ENCODE measurements at places on chromosomes 12 and 14.
A peak's percentile ranks its signal among the peaks of the same experiment; 100 is the strongest.

DNA sequence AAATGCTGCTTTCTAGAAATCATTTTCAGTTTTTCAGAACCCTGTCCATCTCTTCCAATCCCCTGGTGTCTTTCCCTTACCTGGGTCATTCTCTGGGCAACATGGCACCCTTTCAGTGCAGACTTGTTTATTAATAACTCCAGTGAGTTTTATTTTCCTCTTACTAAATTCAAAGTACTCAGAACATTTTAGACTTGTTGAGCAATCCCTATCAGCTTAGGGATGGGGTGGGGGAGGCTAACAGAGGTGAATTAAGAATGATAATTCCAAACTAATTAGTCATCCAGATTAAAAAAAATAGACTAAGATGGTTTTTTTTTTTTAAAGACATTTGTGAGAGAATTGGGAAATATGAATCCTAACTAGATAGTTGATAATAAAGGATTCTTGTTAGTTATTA, 10.7 kb downstream of the GPRC5A start:
- peak; percentile 41 for DNase-seq

- DNase-seq = no peak
Observed at GRCh38 chr12:22802883-22803630, 178.1 kb downstream of the ETNK1 start.

DNA sequence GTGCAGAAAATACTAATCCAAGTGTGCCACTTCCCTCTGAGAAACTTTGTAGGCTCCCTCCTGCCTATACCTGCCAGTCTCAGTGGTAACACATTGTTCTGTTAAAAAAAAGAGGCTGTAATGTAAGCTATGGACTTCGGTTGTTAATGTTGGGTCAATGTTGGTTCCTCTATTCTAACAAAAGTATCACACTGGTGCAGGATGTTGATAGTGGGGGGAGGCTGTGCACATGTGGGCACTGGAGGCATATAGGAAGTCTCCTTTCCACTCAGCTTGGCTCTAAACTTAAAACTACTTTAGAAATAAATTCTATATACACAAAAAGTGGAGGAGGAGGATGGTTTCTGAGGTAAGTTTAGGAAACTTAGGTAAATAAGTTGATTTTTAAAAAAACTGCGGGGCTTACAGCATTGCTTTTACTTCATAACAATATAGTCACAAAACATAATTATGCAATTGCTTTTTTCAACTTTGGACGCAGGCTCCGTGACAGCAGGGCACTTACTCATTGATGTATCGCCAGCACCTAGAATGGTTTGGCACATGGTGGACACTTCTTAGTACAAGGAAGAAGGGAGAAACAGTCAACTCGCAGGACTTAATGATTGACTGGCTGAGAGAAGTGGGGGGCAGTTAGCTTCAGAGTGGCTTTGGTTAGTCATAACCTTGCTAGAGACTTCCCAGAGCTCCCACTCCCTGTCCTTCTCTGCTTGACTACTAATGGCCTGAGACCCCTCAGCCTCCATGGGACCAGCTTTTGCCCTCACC, 7.9 kb upstream of the NYNRIN start:
- DNase-seq = no peak

DNA sequence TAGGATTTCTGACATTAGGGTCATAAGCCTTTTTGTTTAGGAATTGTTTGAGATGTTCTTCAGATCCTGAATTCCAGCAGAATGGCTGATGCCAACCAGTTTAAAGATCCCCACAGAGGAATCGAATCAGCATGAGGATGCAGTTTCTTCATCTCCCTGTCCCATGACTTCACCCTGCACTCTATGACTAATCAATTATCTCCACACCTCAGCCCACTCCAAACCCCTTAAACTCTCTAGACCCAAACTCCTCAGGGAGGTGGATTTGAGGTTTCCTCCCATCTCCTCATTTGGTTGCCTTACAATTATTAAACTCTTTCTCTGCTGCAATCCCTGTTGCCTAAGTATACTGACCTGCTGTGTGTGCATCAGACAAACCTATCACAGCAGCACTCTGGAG, 86.5 kb upstream of the CRY1 start:
- no peak for DNase-seq

DNA sequence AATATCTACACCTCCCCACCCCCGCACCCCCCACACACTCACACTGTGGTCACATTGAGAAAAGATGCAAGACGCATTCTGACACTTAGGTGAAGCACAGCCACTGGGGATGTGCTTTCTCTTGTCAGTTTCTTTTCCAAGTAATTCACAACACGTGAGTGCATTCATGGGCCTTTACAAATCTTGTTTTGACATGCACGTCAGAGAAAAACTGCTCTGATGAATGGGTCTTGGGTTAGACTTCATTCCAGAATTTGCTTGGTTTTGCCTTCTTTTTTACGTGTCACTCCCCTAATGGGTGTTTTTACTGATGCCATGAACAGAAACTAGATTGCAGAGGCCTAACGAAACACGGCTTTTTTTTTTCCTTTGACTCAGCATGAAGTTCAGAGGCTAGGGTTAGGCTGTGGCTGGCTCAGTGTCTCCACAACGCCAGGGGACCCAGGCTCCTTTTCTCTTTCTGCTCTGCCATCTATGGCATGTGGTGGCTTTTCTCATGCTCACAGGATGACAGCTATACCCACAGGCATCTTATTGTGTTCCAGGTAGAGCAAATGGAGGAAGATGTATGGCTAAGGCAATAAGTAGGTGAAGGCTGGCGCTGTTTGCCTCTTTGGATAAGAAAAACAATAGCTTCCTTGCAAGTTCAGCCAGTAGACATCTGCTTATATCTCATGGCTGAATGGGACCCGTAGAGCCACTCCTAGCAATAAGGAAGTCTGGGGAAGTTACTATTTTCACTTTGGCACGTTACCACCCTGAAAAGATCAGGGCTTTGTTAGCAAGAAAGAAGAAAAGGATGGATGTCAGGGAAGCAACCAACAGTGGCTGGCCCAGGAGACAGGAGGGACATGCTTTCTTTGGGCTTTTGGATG, 253.3 kb downstream of the SLC15A4 start:
- DNase-seq = no peak

GRCh38 chr12:94575024-94575423, 75.3 kb downstream of the TMCC3 start:
- DNase-seq = no peak

DNA sequence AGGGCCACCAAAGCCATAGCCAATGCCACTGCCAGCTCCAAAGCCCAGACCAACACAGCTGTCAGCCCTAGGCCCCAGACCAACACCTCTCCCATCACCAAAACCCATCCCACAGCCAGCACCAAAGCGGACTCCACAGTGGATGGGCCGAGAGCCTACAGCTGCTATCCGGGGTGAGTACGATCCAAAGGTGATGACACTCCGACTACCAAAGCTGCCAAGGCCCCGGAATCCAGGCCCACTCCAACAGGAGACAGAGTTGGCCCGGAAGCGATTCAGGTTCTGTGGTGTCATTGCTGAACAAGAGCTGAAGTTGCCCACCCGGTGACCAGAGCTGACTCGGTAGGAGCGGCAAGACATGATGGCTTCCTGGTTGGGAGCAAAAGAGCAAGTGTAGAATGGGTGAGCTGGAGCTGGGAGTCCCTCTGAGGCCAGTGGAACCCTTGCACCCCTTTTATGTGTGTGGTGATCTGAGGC, at the start of gene KRT84:
TSS of gene KRT84 (minus strand) at position 427 of the 477 bp plus-strand sequence. CDS start at position 360, 67 bp downstream.
- DNase-seq = no peak

DNA sequence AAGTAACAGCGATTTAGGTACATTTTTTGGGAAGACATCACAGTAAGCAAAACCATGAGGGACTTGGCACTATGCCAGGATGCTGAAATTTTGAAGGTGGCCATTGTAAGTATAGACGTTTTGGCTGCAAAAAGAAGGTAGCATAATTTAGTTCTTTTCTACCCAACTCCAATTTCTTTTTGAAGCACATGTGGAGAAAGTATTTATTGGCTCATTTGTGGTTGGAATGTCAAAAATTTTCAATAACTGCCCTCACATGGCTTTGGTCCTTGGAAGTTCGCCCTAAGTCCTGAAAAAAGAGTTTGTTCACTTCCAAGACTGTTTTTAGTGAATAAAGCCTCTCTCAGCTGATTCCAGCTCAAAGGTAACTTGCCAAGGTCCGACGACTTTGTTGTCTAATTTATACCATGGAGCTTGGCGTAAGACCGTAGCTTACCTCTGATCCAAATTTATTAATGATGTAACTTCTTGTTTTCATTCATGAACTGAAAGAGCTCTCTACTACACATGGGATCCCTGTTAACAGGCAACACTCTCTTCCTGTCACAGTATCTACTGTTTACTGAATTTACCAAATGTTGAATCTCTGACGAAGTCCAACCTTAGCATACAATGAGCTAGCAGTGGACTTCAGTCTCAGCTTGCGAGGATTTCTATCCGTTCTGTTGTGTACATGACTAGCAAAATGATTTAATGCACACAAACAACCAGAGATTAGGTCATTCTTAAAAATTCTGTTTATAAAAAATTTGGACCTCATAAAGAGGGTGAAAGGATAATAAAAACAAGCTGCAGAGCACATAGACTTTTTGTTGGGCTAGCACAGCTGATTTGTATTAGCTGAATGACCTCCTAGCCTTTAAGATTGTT, 49.0 kb downstream of the MSRB3 start:
- no peak for DNase-seq

Measured in RPMI7951 (cell line).